ENCODE measurements at places on chromosomes 11 and 22.

- DNase-seq, result no peak
Observed at GRCh38 chr11:115550291-115551059, 46.3 kb upstream of the CADM1 start.

DNA sequence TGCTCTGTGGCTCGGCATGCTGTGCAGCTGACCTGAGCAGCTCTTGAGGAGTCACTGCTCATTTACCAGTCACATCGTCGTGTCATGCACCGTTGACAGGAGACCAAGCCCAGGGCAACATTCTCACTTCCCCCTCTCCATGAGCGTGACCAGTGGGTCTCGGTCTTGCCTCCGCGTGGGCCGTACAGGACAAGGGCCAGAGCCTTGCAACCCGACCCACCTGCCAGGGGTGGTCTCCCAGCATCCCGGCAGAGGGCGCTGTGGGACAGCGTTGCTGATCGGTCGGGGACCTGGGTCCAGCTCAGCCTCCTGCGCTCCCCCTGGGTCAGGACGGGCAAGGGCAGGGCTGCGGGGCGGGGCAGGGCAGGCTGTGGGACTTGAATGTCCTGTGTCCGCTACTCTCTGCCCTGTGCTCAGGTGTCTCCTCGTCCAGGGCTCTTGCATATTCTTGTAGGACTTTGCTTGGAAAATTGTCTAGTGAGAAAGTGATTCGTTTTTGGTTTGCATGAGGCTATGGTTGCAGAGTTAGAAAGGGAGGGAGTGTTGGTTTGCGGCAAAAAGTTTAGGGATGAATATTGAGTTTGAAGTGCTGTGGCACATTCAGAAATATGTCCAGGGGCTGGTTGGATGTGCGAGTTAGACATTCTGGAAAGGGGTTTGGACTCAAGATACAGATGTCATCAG, 16.2 kb downstream of the EIF4G2 start:
- DNase-seq, result peak; percentile 71

DNA sequence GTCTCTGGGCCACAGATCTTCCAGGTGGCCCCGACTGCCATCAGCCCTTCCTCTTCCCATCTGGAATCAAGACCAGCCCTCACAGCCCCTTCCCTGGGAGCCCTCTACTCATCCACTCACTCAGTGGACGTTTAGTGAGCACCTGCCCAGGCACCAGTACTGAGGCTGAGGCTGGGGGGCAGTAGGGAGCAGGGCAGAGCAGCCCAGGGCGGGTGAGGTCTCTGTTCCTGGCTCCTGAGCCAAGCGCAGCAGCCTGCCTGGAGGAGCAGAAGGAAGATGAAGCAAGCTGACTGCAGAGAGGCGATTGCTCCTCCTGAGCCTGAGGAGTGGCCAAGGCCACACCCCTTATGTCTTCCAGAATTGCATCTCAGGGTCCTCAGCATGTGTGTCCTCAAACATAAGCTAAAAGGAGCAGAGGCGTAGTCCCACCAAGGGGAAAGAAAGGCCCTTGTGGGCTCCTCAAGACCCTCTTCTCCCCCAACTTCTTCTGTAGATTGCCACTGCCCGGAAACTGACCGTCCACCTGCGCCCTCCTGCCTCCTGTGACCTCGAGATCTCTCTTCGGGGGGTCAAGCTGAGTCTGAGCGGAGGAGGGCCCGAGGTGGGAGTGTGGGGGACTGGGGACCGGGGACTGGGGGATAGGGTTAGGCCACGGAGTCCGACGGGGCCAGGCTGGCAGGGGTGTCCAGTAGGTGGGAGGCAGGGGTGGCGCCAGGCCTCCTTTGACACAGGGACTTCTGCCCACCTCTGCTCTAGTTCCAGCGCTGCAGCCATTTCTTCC, 5.8 kb downstream of the MAPK8IP2 start:
- DNase-seq, result no peak

- DNase-seq, result no peak
Observed at GRCh38 chr11:60631944-60632343, 67.5 kb upstream of the MS4A8 start.

DNA sequence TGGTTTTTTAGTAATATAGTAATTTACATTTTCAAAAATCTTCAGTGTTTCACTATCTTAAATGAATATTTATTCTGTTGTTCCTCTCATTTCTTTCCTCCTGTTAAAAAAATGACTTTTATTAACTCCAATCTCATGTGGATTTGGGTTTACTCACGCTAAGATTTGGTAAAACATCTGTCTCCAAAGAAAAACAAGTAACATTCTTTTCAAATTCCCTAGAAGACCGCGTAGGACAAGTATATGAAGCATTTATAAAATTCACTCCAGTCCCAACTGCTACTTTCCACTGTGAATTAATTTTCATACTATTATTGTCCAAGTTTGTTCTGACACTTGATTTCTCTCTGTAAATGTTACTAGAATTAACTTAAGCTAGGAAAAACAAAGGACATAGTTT, 26.2 kb downstream of the SBF2 start:
- DNase-seq, result no peak

DNA sequence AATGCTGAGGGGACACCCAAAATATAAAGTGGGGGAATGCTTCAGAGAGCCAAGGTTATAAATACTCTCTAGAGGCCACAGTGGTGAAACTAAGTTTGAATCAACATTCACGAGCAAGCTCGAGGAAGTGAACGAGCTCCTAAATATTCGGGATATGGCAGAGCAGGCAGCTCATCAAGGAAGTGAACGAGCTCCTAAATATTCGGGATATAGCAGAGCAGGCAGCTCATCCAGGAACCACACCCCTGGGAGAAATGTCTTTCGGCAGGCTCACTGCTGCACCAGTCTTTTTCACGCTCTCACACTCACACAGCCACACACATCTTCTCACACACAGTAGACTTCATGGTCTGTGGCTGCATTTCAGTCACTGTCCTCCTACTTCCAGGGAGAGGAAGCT, 787.5 kb downstream of the OPCML start:
- DNase-seq, result peak; percentile 69

DNA sequence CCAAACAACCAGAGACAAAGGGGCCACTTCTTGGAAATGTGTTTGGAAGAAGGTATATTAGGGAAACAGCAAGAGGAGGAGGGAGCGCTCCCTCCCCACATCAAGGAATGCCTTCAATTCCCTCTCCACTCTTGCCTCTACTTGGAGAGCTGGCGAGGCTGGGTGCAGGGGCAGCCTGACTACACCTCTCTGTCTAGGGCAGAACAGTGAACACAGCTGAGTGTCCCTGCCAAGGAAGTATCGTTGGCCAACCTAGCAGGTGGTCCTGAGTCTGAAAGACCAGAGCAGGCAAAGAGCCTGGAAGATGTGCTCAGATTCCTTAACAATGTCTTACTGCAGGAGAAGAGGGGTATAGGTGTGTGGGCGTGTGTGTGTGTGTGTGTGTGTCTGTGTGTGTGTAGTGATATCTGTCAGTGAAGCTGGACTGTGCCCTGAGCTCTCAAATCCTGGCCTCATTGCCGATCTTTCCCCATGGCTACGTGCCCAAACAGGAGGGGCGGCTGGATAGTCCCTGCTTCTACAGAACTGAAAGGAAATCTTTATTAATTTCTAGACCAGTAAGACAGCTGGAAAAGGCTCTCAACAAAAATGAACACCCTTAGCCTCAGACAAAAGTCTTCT, 46.8 kb downstream of the PAMR1 start:
- no peak for DNase-seq

GRCh38 chr11:61048368-61049062, 53.8 kb upstream of the CD5 start:
- no peak for DNase-seq

GRCh38 chr22:44995105-44995514, 14.7 kb downstream of the PHF21B start:
- no peak for DNase-seq

- DNase-seq, result peak; percentile 34
Observed at GRCh38 chr11:43576803-43577521, 103.6 kb upstream of the HSD17B12 start.

- no peak for DNase-seq
Observed at GRCh38 chr11:10490032-10490397, 35.0 kb downstream of the AMPD3 start.

GRCh38 chr22:19970479-19971275, 29.1 kb upstream of the TXNRD2 start:
- DNase-seq, result no peak

- no peak for DNase-seq
Observed at GRCh38 chr11:62832336-62833234, at the start of gene TEX54. Gene TEX54 (minus strand): TSS chr11:62832841.

GRCh38 chr11:76510060-76511047, 65.5 kb downstream of the EMSY start:
- DNase-seq, result peak; percentile 4

DNA sequence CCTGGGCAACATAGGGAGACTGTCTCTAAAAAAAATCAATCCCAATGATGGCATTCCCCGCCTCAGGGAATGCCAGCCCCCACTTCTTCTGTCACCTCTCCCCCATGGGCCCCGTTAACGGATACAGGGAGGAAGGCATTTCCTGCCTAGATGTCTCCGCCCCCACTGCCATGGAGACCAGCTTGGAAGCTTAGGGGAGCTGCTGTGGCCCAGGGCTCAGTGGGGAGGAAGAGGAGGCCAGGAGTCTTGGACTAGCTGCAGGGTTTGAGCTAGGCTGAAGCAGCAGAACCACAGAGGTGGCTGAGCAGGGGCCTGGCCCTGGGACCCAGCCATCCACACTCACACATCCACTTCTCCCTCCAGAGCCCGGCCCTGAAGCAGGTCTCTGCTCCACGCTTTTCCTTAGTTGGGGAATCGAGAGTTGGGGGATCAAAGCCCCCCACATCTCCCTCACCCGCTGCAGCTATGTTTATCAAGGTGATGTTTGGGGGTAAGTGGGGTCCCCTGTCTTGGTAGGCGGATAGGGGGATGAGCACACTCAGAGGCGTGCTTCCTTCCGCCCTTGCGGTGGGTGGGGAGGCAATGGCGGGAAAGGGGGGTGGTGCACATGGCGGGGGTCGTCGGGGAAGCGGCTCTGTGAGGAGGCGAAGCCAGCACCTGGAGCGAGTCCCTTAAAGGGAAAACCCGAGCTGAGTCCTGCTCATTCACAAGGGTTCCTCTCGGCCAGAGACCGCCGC, at the start of gene C22orf15:
TSS of gene C22orf15 (plus strand) at position 149 of the 737 bp plus-strand sequence. CDS start at position 466, 317 bp downstream.
- DNase-seq, result peak; percentile 56

GRCh38 chr11:65613091-65613928, 711 bp downstream of the MAP3K11 start:
- DNase-seq, result no peak

DNA sequence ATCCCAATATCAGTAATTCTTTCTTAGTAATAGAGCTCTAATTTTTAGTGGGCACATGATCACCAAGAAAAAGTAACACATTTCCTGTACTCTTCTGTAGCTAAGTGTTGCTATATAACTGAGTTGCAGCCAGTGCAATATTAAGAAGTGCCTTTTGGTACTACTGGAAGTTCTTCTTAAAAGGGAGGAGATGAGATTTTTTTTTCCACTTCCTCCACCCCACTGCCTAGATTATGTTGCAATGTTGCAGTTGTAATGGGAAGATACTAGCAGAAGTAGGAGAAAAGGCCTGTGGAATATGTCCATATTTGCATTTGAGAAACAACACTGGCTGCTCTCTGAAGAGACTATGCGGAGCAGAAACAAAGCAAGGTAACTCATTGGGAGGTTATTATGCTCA, 280.6 kb upstream of the ANO5 start:
- no peak for DNase-seq

DNA sequence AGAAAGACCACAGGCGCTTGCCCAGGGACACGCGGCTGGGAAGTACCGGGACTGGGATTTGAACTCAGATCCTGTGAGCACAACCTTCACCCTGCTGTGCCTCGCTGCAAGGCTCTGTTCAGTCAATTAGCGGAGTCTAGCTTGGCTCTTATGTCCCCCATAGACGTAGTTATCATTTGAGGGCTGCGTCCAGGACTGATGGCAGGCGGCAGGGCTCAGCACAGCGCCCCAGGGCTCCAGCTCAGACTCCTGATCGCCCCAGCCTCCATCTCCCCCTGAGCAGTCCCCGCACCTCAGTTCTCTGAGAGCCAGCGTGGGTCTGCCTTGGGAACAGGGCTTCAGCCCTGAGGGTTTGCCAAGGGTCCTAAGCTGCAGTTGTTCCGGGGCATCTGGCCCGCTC, 19.8 kb downstream of the MRGPRG start:
- DNase-seq, result no peak

DNA sequence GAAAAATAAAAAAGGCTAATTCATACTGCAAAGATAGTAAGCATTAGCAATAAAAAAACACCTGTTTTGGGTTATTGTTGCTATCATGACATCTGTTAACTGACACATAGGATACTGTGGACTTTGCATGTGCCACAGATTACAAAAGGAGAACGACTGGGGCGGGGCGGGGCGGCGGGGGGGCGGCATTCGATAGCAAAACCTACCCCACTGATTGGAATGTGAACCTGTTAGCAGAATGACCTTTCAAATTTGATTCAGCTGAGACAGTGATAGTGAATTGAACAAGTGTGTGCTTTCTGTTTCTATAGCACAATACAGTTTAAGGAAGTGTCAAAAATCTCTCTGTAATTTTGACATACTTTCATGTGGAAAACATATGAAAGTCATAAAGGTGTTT, 14.9 kb downstream of the MMP20 start:
- DNase-seq, result no peak

GRCh38 chr22:47035425-47035881, 273.0 kb downstream of the TBC1D22A start:
- DNase-seq, result no peak

DNA sequence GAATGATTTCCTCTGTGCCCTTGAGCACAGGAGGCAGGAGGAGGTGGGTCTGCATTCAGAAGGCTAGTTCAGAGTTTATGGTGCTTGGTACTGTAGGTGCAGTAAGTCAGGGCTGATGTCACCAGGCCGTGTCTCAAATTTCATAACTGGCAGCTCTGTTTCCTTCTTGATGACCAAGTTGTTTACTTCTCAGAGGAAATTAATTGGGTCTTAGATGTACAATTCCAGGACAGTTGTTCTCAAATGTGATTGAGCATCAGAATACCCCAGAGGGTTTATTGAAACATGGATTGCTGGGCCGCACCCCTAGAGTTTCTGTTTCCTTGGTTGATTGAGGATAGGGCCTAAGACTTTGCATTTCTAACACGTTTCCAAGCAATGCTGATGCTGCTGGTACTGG, 6.2 kb downstream of the AMOTL1 start:
- no peak for DNase-seq

GRCh38 chr22:19818324-19819207, 36.1 kb downstream of the GNB1L start:
- DNase-seq, result no peak

DNA sequence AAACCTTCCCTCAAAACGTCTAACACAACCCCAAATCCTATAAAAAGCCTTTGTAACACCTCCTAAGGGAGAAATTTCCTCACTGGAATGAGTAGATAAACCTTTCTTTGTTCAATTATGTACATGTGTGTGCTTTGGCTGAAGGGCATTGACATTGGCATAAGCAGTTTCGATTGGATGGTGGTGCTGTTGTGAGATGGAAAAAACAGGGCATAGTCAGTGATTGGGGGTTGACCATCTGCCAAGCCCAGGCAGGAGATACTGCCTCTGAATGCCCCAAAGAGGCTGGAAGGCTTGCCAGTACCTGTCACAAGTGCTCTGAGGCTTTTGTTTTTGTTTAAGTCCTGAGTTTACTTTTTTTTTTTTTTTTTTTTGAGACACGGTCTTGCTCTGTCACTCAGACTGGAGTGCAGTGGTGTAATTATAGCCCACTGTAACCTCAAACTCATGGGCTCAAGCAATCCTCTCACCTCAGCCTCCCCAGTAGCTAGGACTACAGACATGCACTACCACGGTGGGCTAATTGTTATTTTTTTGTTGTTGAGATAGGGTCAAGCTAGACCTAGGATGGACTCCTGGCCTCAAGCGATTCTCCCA, 1.2 kb upstream of the CCDC117 start:
- no peak for DNase-seq

GRCh38 chr11:134001088-134001487, 44.3 kb upstream of the IGSF9B start:
- no peak for DNase-seq

- no peak for DNase-seq
Observed at GRCh38 chr11:132718711-132719671, 813.3 kb downstream of the OPCML start.
